ENCODE measurements at places on chromosomes 2 and 18.

- no peak for DNase-seq
These were observed 120.8 kb upstream of the SULT1C3 start for GRCh38 chr2:108118996-108119395.

DNA sequence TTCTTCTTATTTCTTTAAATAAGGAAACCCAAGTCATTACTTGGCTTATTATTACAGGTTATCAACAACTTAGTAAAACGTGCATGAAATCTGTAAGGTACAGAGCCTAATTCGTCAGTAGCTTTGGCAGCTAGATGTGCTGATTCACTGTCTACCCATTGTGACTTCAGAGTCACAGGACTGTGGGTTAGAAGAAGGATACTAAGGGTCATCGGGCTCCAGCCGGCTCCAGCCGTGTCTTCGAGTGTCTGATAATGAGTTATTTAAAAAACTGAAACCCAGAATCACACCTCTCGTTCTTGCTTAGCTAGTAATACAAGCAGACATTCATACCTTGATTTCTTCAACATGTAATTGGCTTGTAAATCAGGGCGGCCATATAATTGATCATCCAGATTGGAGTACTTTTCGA is 170.5 kb downstream of the FMNL2 start:
- no peak for DNase-seq

- no peak for DNase-seq
These were observed 5.9 kb downstream of the NRXN1 start for GRCh38 chr2:51025906-51026555.

- no peak for DNase-seq
These were observed 979 bp upstream of the WDR43 start for GRCh38 chr2:28893488-28893887.

DNA sequence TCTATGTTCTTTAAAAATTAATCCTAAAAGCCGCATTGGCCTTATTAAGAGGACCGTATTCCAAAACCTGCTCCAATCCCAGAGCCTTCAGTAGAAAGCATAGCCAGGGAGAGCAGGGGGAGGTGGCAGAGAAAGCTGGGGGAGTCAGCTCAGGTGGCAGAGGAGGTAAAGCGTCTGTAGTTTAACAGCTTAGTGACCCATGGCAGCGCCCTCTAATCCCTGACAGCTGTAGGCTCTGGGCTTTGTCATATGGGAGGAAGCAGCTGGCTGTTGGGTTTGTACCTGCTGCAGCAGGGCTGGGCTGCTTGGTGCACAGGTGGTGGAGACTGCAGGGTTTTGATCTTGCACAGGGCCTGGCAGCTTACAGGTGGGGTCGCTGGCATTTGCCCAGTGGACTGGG is 50.6 kb downstream of the THNSL2 start:
- DNase-seq = no peak

DNA sequence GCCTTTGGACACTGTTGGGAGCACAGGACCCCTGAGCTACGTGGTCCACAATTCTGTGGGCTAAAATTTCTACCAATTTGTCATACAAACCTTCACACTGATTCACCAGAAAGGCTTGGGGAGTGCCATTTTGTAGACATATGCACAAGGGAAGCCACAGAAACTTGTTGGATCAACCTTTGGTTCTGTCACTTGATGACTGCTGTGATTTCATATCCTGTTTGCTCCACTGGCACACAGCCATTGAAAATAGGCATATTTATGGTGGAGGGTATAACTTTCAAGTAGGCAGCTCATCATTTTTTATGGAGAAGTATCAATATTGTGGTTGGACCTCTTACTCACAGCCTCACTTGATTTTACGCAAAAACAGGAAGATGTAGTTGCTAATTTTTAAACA is 10.5 kb downstream of the NAPG start:
- no peak for DNase-seq

- DNase-seq = no peak
These were observed 200.0 kb downstream of the TWIST2 start for GRCh38 chr2:239047861-239048260.

GRCh38 chr2:52117299-52117698 is 1085.4 kb upstream of the NRXN1 start:
- DNase-seq = no peak

GRCh38 chr2:202084265-202084664 is 11.2 kb downstream of the KIAA2012 start:
- no peak for DNase-seq

GRCh38 chr2:39281391-39281790 is 37.6 kb upstream of the CDKL4 start:
- DNase-seq = no peak

GRCh38 chr2:205133544-205133943 is 548.8 kb upstream of the NRP2 start:
- no peak for DNase-seq

GRCh38 chr2:62217970-62218369 is 22.1 kb downstream of the B3GNT2 start:
- DNase-seq = no peak

DNA sequence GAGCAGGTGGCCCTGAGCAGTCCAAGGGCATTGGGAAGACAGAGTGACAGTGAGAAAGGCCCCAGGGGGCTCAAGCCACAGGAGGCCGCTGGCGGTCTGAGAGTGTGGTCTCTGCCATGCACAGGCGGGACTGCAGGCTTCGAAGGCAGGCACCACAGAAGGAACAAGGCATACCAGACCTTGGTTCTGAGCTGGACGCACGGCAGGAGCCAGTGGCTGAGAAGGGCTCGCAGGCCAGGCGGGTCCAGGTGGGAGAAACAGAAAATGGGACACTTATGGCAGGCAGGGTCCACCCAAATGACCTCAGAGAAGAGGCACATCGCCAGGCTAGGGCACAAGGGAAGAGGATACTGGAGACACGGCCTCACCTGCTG is 14.9 kb downstream of the HJURP start:
- no peak for DNase-seq

Measured in activated T-cell treated with anti-CD3 and anti-CD28 coated beads for 24 hours (primary cell).